ENCODE measurements at places on chromosomes 12 and 14. TPM values are rescaled to one million over a fixed set of nuclear protein-coding genes. Genes with fewer than 3 reads are reported as not detected.

DNA sequence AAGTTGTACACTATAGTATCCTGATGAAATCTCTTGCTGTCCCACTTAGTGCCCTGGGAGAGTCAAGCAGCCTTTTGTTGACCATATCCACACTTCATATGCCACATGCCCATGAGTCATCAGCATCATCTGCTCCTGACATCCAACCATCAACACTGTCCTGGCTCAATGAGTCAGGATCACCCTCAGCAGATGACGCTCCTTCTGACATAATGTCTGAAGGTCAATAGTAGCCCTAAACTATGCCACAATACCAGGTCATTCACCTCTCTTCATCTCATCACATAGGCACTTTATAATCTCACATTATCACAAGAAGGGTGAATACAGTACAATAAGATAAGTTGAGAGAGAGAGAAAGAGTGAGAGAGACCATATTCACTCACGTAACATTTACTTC lies 369.0 kb upstream of the FAR2 start:
- DNase-seq = no peak

- DNase-seq = no peak
These were observed 45.8 kb upstream of the LALBA start for GRCh38 chr12:48615681-48616080.

DNA sequence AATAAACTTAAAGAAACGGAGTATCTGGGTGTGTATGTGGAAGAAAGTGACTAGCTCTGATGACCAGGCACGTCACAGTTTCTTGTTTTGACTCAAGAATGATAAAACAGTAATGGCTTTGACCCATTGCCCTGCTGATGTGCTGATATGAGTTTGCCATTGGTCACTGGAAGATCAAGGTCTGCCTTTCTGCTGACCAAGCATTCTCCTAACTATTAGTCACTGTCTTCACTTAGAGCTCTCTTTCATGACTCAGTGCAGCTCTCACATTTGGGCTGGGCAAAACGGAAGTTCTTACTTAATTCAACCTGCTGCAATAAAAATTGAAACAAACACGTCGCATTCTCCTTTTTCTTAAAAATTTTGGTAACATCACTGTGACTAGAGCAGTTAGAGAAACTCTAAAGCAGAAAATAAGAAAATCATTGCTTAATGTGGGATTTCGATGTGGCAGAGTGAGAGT lies 366.7 kb downstream of the BTG1 start:
- DNase-seq = no peak

DNA sequence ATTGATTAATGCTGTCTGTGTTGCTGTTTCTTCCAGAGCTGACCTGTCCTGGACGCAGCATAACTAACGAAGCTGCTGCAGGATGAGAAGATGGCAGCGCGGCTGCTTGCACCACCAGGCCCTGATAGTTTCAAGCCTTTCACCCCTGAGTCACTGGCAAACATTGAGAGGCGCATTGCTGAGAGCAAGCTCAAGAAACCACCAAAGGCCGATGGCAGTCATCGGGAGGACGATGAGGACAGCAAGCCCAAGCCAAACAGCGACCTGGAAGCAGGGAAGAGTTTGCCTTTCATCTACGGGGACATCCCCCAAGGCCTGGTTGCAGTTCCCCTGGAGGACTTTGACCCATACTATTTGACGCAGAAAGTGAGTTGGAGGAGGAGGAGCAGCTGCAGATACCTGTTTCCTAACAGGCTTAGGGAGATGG lies 71.7 kb downstream of the SCN8A start:
- no peak for DNase-seq

DNA sequence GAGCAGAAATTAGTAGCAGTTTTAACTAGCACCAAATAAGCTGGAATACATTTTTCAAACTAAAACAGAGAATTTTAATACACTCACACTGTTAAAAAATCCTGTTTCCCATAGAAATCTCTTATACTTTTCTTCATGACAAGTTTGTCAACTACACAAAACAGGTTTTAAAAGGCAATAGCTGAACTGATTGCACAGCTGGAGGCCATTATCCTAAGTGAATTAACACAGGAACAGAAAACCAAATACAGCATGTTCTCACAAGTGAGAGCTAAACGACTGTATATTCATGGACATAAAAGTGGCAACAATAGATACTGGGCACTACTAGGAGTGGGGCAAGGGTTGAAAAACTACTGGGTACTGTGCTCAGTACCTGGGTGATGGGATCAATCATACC lies 11.6 kb upstream of the HAL start:
- DNase-seq = no peak

GRCh38 chr12:1643043-1643442 lies 14.0 kb downstream of the WNT5B start:
- DNase-seq = no peak

- no peak for DNase-seq
These were observed 129.8 kb downstream of the PIK3C2G start for GRCh38 chr12:18391151-18391550.

DNA sequence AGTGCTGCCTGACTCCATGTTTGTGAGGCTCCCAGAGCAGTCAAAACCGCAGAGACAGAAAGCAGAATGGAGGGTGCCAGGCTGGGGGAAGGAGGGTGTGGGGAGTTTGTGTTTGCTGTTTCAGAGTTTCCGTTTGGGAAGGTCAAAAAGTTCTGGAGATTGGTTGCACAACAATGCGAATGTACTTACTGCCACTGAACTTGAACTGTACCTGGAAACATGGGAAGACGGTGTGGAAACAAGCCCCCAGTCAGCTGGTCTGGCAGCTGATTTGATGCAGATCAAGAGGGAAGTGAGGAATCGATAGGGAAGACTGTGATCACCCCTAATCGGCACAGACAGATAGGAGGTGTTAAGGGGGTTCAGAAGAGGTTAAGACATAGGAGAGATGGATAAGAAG lies 35.3 kb upstream of the INF2 start:
- no peak for DNase-seq

DNA sequence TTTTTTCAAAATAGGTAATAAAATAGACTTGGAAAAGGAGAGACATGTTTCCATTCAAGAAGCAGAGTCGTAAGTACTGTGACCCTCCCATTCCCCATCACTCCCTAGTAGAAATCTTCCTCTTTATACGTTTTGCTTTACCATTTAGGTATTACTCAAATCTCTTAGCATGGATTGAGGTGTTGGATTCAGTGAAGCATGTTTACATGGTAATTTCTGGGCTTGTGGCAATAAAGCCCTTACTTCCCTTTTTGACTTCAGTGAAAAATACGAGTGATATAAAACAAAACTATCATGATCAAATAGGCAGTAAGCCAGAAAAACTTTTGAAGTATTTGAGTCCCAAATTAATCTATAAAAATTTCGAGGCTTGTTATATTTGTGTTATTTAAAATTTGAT lies 27.4 kb downstream of the RAB21 start:
- no peak for DNase-seq

DNA sequence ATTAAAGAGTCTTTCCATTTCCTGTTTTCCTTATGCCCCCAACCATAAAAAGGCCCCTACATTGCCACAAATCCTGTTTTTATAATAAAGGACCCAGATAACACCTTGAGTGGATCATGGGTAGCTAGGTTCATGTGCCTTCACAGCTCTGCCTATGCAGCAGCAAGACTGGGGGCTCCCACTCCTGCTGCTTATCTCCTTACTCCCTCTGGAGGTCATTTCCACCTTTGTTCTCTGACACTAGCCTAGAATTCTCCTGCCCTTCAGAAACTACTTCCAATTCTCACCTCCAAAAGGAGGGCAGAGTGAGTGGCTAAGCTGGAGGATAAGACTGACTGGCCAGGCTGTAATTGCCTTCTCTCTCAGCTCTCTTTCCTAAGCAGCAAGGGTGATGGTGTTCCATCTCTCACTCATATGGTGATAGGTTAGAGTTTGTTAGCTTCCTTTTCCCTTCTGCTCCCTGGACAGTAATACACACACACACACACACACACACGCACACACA lies 20.0 kb upstream of the STAC3 start:
- no peak for DNase-seq

GRCh38 chr14:96893966-96894622 lies 96.9 kb downstream of the VRK1 start:
- DNase-seq = no peak

DNA sequence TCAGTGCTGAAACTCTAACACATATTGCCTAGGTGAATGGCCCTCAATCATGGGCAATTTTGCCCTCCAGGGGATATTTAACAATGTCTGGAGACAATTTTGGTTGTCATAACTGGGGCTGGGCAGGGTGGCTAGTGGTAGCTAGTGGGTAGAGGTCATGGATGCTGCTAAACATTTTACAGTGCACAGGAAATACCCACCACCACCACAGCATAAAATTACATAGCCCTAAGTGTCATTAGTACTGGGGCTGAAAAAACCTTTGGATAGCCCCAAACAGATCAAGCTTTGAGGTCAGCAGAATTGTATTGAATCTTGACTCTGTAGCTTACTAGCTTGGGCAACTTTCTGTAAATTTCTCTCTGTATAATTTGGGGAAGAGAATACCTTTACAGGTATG lies 758.0 kb downstream of the BCL11B start:
- no peak for DNase-seq

DNA sequence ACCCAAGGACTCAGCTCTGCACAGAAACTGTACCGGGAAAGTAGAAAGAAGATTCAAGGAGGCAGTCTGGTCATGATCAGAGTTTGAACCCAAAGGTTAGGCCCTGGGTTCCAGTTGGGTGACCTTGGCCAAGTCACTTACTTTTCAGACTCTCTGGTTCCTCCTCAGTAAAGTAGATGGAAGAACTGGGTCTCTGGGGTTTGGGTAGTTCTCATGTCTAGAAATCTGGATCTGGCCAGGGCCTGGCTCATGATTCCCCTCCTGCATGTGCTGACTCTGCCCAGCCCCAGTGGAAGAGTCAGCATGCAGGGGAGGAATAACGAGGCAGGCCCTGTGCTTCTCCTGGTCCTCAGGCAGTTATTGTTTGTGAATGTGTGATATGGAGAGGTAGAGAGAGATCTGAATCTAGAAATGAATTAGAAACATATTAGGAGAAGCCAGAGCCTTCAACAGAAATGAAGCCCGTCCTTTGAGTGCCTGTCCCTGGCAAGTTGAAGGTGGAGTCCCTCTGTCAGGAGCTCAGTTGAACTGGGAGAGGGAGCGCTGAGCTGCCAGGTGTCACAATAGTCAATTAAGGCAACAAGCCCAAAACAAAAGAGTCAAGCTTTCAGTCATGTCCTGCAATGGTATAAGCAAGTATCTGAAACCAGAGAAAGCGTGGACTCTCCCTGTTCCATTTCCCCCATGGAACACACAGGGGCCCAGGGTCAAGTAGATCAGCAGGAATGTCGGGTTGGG lies 131.3 kb upstream of the HIF1A start:
- DNase-seq = no peak

GRCh38 chr14:77077040-77077439 lies 21.0 kb upstream of the CIPC start:
- no peak for DNase-seq

GRCh38 chr12:96242597-96242996 lies 48.4 kb downstream of the ELK3 start:
- no peak for DNase-seq

The C12orf60 gene
- total RNA-seq = 1.2 TPM

The NOXRED1 gene
- total RNA-seq = 0.45 TPM

The BBOF1 gene
- 2.2 TPM for total RNA-seq

The TMEM119 gene
- total RNA-seq = 90.9 TPM

Measured in left lung (tissue), 14 donors.